Smooth muscle cell of trachea (primary cell): ENCODE measurements at places on chromosomes 6 and 20. TPM values are rescaled to one million over a fixed set of nuclear protein-coding genes. Genes with fewer than 3 reads are reported as not detected.

PNLDC1 gene
- not detected in 2 replicates for total RNA-seq

ZC2HC1B gene
- total RNA-seq = not detected in 2 replicates

CSTF1 gene
- 44.9 and 52.8 TPM in 2 replicates for total RNA-seq

BTN3A1 gene
- 32.7 and 37.2 TPM in 2 replicates for total RNA-seq

MAS1L gene
- total RNA-seq = not detected in 2 replicates

MYCT1 gene
- 0.44 TPM in 1 of 2 replicates, not detected in the other for total RNA-seq

SLC22A7 gene
- not detected in 2 replicates for total RNA-seq
